Activated CD8-positive, alpha-beta memory T cell treated with anti-CD3 and anti-CD28 coated beads, Interleukin-2, amount 50 U/mL, for 48 hours (primary cell): ENCODE measurements at places on chromosomes 7 and 10.

DNA sequence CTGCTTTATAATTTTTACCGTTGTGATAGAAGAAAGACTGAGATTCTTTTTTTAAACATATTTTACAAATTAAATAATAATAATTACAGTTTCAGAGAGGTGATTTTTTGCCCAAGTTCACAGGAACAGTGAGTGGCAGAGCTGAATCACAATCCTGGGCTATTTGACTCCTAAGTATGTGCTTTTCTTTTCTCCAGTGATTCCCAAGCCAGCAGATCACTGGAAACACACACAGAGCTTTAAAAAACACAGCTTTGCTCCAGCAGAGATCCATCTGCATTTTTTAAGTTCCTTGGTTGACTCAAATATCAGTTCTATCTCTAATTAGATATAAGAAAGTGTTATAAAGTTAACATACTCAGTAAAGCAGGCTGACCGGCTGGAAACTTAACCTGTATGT lies 69.0 kb downstream of the AHR start:
- no peak for DNase-seq

DNA sequence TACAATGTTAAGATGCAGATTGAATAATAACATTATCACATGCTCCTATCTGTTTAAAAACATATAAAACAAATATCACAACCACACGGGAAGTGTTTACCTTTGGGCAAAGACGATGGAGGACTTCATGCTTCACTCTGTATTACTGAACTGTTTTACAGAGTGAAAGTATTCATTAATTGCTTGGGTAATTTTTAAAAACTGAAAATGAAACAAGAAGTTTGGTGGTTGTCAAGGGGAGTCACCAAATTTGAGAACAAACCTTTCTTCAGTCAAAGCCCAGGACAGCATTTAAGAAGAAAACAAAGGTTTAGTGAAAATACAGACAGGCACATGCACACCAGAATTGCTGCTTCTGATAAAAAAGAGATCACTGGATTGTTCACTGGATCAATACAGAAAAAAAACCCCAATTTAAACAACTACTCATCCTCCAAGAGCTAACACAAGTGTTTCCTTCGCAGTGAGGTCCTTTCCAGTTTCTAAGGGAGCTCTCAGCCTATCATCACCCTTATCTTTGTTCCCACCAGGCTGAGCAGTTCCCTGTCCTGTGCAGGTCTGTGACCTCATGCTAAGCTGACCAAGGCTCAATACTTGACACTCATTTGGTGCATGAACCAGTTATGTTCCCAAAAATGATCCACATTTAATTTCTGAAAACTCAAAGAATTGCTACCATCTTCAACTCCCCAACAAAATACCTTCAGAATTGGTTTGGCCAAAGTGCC lies 8.8 kb downstream of the PARP12 start:
- DNase-seq = no peak

DNA sequence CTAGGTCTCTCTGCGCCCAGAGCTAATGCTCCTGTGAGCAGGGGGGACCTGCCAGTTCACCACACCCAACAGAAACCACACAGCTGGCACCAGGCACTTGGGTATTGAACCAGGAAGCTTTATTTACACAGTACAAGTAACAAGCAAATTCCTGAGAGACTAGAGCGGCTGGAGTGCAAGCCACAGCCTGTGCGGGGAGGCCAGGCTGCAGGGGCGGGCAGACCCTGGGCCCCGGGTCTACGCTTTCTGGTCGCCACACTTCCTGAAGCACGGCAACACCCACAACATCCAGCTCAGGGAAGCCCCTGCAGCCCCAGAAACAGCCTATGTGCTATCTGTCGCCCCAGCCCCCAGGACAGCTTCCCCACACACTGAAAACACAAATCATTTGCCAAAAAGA lies 125.0 kb downstream of the FAM53B start:
- DNase-seq = no peak

DNA sequence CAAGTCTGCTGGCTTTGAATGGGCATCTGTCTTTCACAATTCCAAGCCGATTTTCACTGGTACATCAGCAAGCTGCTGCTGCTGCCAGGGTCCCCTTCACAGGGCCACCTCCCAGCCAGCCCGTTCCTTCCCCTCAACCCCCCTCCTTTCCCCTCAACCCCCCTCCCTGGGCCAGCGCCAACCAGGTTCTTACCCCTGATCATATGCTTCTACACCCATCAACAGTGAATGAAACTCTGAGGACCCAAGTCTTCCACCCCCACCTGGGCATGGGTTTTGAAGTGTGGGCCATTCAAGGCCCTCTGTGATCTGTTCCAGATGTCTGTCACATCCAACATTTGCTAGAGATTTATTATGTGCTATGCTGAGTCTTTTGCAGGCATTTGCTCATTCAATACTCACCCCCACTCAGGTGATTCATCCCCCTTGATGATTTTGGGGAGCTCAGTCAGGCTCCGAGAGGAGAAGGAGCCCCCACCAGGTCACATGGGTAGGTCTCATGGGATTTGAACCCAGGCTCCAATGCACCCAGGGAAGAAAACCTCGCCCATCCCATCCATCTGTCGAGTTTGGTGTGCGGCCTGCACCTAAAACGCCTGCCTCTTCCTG lies 52.7 kb upstream of the FOXK1 start:
- DNase-seq = no peak

- DNase-seq = no peak
Observed at GRCh38 chr10:94062611-94063010, 68.9 kb downstream of the PLCE1 start.

GRCh38 chr7:28112883-28113540 lies 67.6 kb downstream of the JAZF1 start:
- DNase-seq = no peak

DNA sequence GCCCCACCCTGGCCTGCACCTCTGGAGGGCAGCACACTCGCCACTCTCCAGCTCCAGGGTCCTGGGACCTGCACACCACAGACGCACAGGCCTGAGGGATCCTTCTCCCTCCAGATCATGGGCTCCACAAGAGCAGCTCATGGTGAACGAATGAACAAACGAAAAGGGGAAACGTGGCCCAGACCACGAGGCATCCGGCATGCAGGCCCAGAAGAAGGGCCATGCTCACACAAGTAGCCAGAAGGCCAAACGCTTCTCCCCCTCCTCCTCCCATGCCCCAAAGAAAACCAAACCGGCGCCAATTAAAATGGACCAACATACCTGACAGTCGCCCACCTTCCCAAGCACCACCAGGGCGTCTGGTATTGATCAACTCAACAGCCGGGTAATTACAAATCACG lies 30.4 kb downstream of the MAD1L1 start:
- no peak for DNase-seq
